ENCODE measurements at places on chromosomes 7 and 10.

GRCh38 chr7:45197461-45197860, 39.9 kb downstream of the RAMP3 start:
- DNase-seq, result no peak

DNA sequence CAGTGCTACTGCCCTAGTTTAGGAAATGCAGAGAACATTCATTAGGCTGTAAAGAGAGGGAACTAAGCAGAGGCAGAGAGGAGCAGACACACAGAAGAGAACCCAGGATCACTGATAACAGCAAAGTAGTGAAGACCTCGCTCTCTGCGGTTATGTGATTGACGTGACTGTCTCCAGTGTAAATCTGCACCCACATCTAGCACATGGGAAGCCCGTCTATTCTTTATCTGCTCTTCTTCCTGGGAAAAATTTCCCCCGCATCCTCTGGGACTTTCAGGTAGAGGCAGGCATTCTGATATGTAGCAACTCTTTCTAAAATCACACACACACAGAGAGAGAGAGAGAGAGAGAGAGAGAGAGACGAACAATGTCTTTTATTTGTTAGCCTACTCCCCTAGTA, 699.6 kb downstream of the GRID1 start:
- no peak for DNase-seq

GRCh38 chr10:50550291-50550839, 73.4 kb downstream of the SGMS1 start:
- no peak for DNase-seq

GRCh38 chr10:98131619-98132018, 2.8 kb upstream of the R3HCC1L start:
- DNase-seq, result no peak

DNA sequence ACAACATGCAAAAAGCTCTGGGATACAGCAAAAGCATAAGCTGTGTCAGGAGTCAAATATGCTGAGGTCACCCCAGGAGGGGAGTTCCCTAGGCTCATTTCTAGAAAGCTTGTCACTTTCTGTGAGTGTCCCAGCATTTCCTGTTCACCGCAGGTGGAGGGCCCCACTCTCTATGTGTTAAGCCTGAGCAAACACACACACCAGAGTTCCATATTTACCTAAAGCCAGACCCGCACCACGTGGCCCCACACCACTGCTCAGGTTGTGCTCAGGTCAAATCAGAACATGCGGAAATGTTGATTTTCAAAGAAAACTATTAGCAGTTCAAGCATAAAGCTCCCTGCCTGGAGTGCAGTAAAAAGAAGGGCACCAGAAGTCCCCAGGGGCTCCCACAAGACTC, 259.6 kb upstream of the PPP2R2D start:
- no peak for DNase-seq

- no peak for DNase-seq
These were observed 76.6 kb upstream of the ADO start for GRCh38 chr10:62727934-62728333.

GRCh38 chr7:29494350-29494749, 69.3 kb upstream of the PRR15 start:
- no peak for DNase-seq

DNA sequence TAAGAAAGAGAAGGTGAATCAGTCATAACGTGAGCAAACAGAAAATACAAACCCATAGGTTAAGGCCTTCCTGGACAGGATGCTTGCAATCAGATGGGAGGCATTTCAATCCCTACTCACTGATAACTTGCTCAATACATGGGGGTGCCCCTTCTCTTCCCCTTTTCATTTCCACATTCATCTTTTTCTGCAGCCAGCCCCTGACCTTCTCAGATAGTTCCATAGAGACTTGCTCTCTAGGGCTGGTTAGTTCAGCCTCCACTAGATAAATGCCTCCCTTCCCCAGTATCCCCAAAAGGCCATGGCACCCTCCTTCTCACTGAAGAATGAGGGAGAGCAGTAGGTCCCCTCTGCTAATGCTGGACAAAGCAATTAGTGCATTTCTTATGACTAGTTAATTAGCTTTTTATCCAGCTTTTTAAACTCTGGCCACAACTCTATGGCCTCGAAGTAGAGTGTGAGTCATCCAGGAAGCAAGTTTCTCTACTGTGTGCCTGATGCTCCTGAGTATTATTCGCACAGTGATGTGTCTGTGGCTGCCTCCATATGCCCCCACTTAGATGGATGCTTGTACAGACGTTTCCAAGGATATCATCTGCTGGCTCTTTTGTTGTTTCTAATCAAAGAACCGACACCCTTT, 12.7 kb downstream of the CHN2 start:
- no peak for DNase-seq

GRCh38 chr10:93630625-93631557, 18.6 kb downstream of the PDE6C start:
- no peak for DNase-seq

- no peak for DNase-seq
These were observed 144.3 kb upstream of the INHBA start for GRCh38 chr7:41847151-41847550.

DNA sequence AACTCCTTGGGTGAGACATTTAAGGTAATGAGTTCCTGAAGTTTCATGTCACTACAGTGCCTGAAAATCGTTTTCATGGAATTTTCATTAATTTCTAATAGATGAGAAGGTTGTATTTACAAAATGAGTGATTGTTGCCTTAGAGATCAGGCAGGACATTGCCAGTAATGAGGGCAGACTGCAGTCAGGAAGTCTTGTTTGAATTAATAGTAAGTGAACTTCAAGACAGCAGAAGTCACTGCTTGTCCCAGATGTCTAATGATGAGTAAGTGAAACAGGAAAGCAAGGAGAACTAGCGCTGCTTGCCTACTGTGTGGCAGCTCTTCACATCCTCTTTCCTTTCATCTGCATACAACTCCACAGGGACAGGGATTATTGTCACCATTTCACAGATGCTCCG, 237.4 kb downstream of the BAMBI start:
- no peak for DNase-seq

DNA sequence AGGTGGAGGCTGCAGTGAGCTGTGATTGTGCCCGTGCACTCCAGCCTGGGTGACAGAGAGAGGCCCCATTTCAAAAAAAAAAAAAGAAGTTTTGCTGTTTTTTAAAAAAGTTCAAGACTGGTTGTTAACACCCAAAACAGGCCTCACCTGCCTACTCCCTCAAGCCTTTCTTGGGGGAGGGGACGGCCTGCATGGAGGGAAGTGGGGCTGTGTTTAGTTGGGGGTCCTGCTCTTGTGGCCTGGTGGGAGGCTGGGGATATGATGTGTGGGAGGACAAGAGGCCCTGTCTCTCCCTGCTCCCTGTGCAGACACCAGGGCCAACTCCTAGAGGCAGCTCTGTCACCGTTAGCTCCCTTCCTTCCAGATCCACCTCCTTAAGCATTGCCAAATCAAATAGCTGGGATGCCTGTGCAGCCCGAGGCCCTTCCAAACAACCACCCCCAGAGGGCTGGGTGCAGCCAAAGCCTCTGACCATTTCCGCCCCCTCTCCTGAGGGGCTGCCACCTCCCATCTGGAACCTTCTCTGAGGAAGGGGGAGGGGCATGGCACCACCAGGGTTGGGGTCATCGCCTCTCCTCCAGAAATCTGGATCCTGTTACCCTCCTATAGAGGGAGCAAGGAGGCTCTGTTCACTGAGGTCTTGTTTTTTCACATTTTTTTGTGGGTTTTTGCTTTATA, 32.9 kb upstream of the ANKRD2 start:
- no peak for DNase-seq

GRCh38 chr7:19665399-19666008, 43.3 kb downstream of the POLR1F start:
- DNase-seq, result no peak

DNA sequence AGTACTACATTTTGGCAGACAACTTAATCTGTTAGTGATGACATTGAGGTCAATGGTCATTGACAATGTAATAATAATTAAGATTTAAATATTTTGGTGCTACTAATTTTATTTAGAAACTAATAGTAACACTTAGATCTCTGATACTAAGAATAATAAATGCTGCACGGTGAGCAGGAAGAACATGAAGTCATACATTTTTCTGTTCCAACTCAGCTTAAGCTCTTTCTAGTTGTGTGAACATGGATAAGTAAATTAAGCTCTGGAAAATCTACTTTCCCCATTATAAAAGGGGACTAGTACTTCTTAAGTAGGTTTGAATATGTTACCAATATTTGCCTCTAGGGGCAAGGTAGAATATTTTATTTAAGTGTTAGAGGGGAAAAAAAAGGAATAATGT, 65.9 kb upstream of the MEOX2 start:
- no peak for DNase-seq

GRCh38 chr7:55071411-55072175, 52.8 kb downstream of the EGFR start:
- no peak for DNase-seq

- DNase-seq, result no peak
These were observed 4.1 kb downstream of the HOXA9 start for GRCh38 chr7:27161214-27161720.

- no peak for DNase-seq
These were observed 128.2 kb downstream of the ACTR3B start for GRCh38 chr7:152887778-152888177.
